Bladder microvascular endothelial cell (primary cell): ENCODE measurements at places on chromosomes 3 and 15. TPM values are rescaled to one million over a fixed set of nuclear protein-coding genes. Genes with fewer than 3 reads are reported as not detected.

Gene SERPINI1
- 1.4 and 1.6 TPM in 2 replicates for total RNA-seq

Gene LSAMP
- not detected in 2 replicates for total RNA-seq

Gene BFSP2
- not detected in 2 replicates for total RNA-seq

Gene BTLA
- total RNA-seq: under 0.01 TPM in 1 of 2 replicates, not detected in the other

Gene SLC9C1
- 0.13 TPM in 1 of 2 replicates, not detected in the other for total RNA-seq

Gene ALDH1A2
- 2.6 and 18.9 TPM in 2 replicates for total RNA-seq

Gene BCHE
- 2.3 and 24.3 TPM in 2 replicates for total RNA-seq

Gene ARID3B
- total RNA-seq: 1.9 and 5.3 TPM in 2 replicates

Gene CHL1
- not detected in 2 replicates for total RNA-seq

Gene DUOX1
- not detected in 2 replicates for total RNA-seq
